Bronchial epithelial cell (primary cell): ENCODE measurements at places on chromosomes 6 and 20. TPM values are rescaled to one million over a fixed set of nuclear protein-coding genes. Genes with fewer than 3 reads are reported as not detected.

Gene FAM209B
- 0.26 TPM in 1 of 2 replicates, not detected in the other for total RNA-seq

GRCh38 chr6:169216830-169217229, 36.8 kb downstream of the THBS2 start:
- DNase-seq: no peak

DNA sequence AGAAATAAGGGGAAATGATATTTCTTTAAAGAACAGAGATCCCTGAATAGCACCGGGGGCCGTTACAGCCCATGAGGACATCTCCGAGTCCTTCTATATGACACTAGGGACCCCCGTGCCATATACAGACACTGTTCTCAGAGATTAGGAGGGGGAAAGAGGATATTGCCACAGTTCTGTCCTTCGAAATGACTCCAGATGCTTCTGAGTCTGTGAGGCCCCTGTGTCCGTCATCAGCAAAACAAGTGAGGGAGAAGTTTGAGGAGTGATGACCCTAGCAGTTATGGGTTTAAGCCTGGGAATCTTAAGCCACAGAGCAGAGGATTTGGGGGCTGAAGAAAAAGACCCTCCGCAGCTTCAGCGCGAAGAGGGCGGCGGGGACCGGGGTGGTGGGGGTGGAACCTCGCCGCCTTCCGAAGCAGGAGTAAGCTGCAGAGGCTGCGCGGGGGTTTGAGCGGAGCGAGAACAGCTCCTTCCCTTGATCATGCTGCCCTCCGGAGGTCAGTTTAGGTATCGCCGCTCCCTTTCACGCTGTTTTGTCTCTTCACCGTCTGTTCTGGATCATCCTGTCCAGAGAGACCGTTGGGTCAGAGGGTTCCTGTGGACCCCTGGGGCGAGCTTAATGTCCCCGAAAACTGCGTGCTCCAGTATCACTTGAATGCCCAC, 23.6 kb downstream of the VPS52 start:
- peak; percentile 76 for DNase-seq

DNA sequence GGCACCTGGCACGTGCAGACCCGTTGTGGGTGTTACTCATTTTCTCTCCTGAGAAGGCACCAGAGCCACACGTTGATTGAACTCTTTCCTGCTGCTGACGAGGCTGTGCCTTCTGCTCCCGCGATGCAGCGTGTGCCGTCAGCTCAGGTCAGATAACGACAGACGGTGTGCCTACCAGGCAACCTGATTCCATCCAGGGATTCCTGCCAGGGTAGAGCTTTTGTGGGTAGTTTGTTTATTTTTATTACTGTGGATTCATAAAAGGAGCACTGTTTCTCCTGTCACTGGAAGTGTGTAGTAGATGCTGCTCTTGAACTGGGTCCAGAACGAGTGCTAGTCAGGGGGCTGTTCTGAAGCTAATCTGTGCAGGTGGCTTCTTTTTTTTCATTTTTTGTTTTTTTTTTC, 20.7 kb downstream of the PRPF6 start:
- no peak for DNase-seq

- peak; percentile 55 for DNase-seq
These were observed 18.4 kb downstream of the EYA4 start for GRCh38 chr6:133259561-133259960.

GRCh38 chr6:107045826-107046675, 18.1 kb downstream of the MTRES1 start:
- DNase-seq: no peak

DNA sequence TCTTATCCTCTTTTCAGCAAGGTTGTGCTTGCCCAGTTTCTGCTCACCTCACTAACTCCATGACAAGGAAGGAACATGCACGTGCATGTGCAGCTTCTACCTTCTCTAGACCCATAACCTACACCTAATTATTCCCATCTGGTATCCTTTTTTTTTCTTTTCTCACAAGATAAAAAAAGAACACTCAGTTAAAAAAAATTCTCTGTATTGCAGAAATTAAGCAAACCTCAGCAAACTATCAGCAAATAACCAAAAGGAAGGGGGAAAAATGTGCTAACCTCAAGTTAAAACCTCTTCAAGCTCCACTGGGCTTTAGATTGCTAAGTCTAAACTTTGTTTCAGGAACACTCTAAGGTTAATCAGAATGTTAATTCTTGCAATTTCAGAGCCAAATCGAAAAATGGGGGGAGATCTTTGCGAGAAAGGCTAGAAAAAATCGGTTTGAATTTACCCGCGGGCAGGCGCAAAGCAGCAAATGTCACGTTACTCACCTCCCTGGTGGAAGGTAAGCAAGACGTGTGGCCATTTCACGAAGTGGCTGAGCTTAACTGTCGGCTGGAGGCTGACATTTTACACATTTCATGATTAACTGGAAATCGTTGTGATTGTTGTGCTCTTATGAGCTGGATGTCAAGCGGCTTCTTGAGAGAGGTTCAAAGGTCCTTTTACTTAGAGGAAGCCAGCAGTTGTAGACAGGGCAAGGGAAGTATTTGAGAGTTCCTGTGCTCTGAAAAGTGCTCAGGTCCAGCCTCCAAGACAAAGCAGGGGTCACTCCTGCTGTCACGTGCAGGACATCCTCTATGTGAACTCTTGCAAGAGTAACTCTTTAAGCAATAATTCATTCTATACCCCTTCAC, 19.1 kb downstream of the TFAP2B start:
- no peak for DNase-seq

DNA sequence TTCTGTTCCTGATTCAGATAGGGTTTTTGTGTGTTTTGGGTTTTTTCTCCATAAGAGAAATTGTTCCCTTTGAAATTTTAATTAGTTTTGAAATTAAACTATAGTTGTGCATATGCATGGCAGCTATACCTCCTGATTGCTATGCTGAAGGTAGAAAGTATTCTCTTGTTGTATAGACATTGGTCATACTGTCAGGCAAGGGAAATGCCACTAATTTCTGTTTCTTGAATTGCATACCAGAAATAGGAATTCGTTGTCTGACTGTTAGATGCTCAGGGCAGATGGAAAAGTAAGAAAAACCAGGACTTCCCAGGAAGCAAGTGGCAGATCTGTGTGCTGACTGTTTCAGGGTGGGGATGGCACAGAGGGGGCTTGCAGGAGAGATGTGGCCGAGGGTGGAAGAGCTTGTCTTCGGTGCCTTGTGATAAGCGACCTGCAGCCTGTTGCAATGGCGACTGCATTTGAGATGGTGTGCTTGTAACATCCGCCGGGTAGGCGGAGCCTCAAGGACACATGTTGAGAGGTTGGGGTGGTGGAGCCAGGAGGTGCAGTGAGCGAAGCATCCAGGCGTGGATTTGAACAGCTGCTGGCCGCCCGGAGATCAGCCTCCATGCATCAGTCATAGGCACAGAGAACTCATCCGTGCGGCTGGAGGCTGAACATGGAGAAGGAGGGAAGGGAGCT, 42.8 kb downstream of the RREB1 start:
- no peak for DNase-seq

GRCh38 chr20:967796-968742, 34.0 kb downstream of the RSPO4 start:
- DNase-seq: peak; percentile 40

DNA sequence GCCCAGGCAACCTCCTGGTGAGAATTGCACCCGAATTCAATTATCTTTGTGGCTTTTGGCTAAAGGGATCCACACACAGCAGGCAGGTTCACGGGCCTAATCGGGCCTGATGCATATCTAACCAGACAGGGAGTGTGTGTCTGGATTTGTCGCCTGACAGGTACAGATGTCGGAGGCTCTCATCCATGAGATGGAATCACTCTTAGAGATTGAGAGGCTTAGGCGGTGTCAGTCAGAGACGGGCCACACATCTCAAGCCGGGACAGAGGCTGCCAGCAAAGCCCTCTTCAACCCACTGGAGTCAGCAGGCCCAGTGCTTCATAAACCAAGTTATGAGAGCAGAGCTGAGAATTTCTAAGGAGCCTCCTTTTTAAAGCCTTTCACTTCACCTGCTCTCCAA, 247.0 kb downstream of the LRFN2 start:
- no peak for DNase-seq

DNA sequence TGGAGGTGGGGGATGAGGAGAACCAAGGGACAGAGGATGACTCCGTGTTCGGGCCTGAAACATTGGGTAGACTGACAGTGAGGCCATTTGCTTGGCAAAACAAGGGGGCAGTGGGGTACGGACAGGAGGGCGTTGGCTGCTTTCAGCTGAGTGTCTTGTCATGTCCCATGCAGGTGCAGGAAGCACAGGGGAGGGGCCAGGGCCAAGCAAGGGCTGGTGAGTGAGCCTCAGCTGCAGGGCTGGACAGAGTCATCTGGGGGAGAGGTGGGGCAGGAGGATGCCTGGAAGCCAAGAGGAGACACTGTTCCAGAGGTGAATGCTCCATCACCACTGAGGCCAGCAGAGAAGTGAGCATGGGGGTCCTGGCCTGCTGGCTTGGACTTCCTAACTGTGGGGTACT, 78.4 kb downstream of the ERMARD start:
- DNase-seq: no peak

- DNase-seq: no peak
These were observed 600 bp upstream of the TNNC2 start for GRCh38 chr20:45827712-45828111.

DNA sequence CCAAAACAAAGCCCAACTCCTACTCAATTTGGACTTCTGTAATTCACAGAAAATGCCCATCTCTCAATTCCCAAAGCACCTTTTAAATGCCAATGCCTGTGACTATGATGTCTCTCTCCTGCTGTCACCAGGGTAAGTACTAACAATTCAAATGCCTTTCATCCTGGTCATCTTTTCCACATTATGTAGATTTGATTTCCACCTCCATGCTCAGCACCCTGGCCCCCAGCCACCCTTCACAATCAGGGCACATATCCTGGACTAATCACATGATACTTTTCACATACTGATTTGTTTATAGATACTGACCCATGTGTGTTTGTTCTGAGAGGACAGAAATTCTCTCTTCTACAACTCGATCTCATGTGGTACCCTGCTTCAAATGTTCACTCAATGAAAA, 236.3 kb downstream of the PTPRK start:
- DNase-seq: no peak

GRCh38 chr20:32135983-32136515, 26.5 kb downstream of the TM9SF4 start:
- no peak for DNase-seq

- no peak for DNase-seq
These were observed 335.1 kb downstream of the HDGFL1 start for GRCh38 chr6:22904431-22904830.

GRCh38 chr6:3195420-3195694, 32.1 kb downstream of the TUBB2B start:
- DNase-seq: no peak

DNA sequence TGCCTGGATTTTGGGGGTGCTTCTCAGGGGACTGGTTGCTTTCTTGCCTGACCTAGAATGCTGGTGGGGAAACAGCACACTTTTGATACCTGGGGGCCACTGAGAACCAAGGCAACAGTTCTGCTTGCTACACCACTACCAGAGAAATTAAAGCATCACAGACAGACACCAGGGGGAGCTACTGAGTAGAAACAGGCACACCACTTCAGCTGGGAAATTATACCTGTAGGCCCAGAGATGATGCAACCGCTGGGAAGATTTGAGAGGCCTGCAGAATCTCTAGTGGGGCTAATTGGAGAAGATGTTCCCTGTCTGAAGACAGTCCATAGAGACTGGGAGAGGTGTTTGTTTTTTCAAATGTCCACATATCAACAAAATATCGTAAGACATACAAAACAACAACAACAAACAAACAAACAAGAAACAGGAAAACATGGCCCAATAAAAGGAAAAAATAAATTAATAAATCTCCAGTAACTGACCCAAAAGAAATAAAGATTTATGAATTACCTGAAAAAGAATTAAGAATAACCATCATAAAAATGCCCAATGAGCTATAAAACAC, 129.4 kb upstream of the RIN2 start:
- DNase-seq: peak; percentile 79

Gene THEMIS
- total RNA-seq: not detected in 2 replicates

GRCh38 chr6:43299338-43300293, 1.6 kb downstream of the SLC22A7 start:
- DNase-seq: no peak

DNA sequence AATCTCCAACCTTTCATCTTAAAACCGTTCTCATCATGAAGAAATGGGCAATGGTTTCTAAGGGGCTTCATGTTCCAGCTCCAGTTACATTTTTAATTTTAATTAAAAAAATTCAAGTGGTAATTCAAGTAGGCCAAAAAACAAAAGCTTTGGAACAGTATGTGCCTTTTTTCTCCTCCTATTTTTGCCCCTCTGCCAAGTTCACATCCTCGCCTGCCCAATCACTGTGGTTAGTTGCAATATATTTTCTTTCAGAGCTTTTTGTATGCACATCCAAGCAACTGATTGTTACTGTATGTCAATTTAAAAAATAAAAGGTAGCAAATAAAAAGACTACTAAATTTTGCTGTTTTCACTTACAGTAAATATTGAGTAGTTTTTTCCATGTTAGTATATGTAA, 99.8 kb upstream of the B3GAT2 start:
- no peak for DNase-seq

Gene TRIM40
- not detected in 2 replicates for total RNA-seq

GRCh38 chr20:24337069-24337468, 132.4 kb upstream of the SYNDIG1 start:
- peak; percentile 81 for DNase-seq
